GM03348 (cell line): ENCODE measurements at places on chromosomes 6 and 20.

DNA sequence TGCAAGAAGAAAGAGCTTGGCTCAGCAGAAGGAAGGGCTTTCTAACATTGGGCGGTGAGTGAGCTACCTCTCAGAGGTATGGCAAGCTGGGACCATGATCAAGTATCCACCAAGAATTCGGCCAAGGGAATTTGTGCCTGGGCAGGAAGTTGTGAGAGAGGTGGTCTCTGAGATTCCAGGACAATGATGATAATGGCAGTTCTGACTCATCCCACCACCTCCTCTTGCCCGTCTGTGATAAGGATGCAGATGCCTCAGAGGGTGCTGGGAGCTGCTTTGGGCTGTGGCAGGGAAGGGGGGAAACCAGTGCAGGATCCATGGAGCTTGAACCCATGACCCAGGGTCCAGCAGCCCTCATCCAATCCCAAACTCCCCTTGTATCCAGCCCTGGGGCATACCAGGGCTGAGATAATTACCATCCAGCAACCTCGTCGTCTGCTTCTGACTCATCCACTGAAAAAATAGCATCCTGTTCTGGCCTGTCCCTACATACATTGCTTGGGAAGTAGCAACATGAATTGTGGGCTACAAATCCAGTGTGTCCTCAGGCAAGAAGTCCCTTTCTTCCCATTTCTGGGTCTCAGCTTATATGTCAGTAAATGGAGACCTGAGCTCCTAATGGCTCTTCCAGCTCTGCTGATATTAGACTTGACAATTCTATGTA, 5.9 kb downstream of the TGM6 start:
- DNase-seq, result peak; percentile 43

- no peak for DNase-seq
Measured at GRCh38 chr20:49501917-49502316, 19.4 kb upstream of the KCNB1 start.

DNA sequence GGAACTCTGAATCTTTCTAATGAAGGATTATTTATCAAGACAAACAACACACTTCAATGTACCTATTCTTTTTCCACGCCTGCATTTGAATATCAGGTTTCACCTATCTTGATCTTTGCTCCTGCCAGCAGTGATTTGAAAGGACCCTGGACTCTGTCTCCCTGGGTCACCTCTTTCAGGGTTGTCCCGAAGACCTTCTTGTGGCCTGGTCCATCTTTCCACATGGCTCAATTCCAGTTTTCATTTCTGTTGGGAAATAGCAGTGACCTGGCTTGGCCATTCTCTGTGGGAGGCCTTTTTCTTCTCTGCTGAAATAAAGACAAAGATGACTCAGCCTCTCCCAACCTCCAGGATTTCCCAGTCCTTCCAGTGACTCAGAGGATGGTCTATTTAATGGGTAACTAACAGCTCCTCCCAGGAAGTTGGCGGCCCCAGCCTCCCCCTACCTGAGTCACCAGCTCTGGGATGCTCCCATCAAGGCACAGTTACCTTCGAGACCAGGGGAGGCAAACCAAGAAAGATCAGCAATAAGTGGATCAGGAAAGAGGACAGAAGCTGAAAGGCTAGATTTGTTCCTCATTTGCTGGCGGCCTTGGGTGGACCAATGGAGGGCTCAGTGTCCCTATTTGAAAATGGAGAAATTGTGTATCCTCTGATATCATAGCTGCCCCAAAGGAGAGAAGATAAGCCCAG, 120.2 kb upstream of the RNF24 start:
- DNase-seq, result peak; percentile 94

GRCh38 chr6:88605271-88605670, 358.1 kb downstream of the RNGTT start:
- DNase-seq, result no peak

DNA sequence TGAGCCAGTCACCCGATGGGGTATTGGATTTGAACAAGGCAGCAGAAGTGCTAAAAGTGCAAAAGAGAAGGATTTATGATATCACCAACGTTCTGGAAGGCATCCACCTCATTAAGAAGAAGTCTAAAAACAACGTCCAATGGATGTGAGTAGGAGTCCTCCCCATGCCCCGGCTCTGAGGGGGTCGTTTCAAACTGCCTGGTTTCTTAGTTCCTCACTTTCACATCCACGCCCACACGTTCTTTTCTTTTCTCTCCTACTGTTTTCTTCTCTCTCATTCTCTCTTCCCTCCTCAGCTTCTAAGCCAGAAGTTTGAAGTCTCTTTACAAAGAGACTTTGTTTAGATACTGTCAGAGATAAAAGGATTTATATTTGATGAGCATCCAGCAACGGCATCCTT, 53.0 kb upstream of the CDKAL1 start:
- no peak for DNase-seq
